ENCODE measurements at places on chromosomes 7 and 10.

DNA sequence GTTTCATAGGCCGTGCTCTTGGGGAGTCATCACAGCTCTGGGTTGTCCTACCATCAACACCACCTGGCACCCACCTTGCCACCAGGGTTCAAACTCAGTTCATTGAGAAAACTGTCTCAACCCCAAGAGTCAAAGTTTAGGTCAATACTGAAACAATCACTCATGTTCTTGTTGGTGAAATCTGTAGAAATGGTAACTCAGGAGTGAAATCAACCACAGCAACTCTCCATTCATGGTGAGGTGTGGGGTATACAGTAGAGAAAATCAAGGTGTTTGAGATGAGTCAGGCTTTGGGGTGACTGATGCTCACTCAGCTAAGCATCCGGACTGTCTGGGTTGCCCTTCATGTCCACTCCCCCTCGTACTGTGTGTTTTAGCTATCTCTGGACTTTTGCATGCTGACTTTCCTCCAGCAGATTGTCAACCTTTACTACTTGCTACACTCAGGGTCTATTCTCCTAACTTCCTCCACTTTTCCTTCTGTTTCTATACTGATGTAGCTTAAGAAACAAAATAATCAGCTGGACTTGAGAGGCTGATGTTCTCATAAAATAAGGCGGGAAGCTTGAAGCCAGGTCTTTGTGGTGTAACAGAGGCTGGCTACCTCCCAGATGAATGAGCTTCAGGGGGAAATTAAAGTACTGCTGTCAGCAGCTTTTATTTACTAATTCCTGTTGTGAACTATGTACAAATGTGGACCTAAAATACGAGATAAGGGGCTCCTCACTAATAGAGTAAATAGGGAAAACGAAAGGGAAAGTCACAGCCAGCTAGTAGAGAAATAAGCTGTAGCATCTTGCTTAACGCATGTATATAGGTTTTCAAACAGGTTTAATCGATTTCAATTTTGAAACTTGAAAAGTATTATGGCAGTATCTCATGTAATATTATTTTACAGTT, 173.6 kb upstream of the AKR1E2 start:
- DNase-seq: no peak

GRCh38 chr10:45532480-45532879, 140.1 kb downstream of the ZFAND4 start:
- peak; percentile 15 for DNase-seq

DNA sequence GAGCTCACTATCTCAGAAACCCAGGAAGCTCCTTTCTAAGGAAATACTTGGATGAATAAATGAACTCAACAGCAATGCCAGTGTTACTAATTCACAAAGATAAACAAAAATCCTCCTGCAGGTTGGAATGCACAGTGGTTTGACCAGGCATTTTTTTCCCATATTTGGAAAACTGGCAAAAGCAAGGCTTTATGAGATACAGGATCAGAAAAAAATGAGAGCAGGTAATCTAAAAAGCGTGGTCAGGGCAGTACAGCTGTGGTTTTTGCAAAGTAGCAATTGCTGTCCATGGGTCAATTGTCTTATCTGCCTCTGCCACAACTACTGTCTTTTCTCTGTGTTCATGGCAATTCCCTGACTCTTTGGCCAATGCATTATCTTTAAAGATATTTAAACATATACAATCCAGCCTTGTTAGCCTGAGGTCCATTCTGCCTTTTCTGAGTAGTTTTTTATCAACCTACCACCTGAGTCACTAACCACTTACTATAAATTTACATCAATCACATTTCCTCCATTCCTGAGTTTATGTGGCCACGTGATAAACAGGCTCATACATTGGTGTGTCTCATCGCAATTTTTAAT, 564.5 kb upstream of the IGFBP3 start:
- DNase-seq: peak; percentile 67

DNA sequence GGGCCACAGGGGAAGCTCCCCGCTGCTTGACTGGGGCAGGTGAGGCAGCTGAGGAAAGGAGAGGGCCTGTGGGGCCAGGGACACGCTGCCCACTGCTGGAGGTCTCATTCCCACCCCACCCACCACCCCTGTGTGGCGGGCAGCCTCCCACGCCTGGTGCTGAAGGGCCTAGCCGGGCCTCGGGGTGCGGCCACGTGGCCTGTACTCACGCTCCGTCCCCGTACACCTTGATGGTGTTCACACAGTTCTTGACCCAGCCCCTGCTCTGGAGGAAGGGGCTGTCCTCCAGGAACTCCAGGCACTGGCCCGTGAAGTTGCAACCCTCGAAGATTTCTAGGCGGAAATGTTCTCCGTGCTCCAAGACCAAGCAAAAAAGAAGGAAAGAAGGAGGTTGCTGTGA, 4.0 kb downstream of the CRYGN start:
- no peak for DNase-seq

- no peak for DNase-seq
These were observed 747.9 kb upstream of the GALNT17 start for GRCh38 chr7:70384024-70384423.

DNA sequence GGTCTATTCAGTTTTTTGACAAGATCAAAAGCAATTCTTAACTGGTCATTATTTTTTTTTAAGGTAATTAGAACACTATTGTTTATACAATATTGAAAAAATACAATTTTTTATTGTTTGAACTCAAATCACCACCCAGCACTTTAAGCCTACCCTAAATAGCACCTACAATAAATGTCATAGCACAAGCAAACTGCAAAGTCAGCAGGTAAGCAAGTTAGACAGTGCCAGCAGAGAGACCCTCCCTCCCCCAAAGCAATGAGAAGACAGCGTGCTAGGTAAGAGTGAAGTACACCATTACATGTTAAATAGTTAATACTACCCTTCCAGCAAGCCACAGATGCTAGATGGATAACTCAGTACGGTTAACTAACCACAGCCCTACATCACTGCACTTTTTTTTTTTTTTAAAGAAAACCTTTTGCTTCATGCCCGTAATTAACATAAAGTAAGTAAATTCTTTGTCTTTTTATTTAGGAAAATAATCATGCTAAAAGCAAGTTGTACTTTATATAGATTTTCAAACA, 120.0 kb downstream of the UBE2H start:
- DNase-seq: no peak

GRCh38 chr7:55050281-55050680, 31.5 kb downstream of the EGFR start:
- no peak for DNase-seq

GRCh38 chr7:124263232-124263827, 230.5 kb upstream of the TMEM229A start:
- DNase-seq: peak; percentile 44

- DNase-seq: no peak
These were observed 6.7 kb upstream of the PWWP2B start for GRCh38 chr10:132390170-132390920.

DNA sequence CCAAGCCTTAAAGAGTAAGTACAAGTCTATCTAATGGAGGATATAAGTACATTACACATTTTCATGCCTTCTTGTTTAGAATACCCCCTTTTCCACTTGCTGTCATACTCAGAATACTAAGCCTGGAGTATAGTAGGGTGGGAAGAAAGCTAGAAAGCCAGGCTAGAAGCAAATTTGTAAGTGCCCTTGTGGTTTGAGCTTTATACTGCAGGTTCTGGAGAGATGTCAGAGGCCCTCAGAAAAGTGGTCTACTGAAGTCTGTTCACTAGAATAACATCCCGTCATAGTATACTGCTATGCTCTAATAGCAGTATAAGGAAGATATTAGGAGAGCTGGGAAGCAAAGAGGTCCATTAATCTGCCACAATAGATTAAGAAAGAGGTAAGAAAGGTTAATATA, 62.7 kb downstream of the HPSE2 start:
- no peak for DNase-seq

GRCh38 chr10:44069573-44069972, 315.3 kb downstream of the CXCL12 start:
- no peak for DNase-seq

- DNase-seq: peak; percentile 44
These were observed 98.4 kb upstream of the HABP2 start for GRCh38 chr10:113454341-113455061.

- no peak for DNase-seq
These were observed 40.1 kb downstream of the TSPAN12 start for GRCh38 chr7:120817851-120818250.

DNA sequence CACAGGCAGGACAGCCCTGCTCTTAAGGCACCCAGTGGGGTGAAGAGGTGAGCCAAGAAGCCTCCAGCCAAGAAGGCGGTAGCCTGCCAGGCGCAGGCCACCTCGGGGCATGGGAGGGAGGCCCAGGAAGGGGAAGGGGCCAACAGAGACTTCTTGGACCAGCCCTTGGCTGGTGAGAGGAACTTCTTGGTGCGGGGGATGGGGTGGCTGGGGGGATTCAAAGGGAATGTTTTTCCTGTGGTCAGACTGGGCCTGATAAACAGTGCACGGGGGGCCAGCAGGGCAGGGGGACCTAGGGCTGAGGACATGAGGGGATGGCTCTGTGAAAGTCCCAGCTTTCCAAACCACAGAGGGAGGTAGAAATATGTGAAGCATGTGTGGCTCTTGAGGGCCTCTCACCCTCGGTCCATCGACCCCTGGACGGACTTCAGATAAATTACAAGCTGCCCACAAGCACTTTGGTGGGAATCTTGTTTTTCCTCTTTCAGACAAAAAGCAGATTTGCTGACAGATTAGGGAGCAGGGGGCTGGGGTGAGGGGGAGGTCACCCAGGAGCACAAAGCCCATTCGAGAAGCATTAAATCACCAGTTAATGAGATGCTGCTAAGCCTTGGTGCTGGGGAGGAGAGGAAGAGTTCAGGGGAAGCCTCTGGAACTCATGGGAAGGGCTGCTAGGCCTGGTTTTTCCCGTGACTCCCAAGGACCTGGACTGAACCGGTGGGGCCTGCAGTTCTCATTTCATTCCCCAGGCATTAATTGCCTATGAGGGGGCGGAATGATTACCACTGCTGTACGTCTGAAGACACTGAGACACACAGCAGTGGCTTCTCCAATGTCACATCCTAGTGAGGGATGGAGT, 11.3 kb downstream of the CRYGN start:
- peak; percentile 87 for DNase-seq

- peak; percentile 92 for DNase-seq
These were observed 26.7 kb upstream of the CD36 start for GRCh38 chr7:80611779-80612178.

DNA sequence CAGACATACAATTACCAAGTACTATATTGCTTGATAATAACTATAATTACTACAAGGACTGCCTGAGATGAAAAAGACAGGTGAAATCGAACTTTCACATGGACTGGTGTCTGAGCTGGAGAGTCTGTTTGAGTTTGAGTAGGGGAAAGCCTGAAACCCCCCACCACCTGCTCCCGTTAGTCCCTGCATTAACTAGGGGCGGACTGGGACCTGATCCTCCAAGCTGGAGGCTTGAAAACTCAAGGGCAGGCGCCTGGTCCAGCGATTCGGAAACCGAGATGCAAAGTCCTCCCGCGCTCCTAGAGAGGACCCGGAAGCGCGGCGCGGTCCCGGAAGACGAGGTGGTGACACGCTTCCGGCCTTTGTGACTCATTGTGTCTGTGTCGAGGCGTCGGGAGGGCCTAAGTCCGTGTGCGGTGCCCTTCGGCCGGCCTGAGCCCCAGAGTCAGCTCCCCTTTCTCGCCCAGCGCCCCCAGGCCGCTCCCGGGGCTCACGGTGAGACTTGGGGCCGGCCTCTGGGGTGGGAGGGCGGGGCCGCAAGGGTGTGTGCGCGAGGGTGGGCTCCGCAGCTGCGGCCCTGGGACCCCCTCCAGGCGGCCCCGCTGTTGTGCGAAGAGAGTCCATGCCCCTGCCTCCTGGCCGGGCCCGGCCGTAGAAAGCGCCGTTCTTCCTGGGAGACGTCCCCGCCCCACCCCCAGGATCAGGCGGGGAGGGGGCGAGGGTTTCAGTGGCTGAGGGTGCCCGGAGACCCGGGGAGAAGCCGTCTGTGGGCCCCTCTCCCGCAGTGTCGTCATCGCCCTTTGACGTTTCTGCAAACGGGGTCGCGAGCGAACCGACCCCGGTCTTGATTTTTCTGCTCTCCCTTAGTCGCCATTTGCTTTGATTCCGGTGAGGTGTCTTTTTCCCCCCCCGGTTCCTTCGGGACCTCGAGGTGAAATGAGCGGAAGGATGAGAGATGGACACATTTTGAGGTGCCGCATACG, at the start of gene ZKSCAN1:
ZKSCAN1 (plus strand) TSS at position 365 of the 983 bp plus-strand sequence. CDS start 7,911 bp downstream, outside the sequence.
- DNase-seq: peak; percentile 93

DNA sequence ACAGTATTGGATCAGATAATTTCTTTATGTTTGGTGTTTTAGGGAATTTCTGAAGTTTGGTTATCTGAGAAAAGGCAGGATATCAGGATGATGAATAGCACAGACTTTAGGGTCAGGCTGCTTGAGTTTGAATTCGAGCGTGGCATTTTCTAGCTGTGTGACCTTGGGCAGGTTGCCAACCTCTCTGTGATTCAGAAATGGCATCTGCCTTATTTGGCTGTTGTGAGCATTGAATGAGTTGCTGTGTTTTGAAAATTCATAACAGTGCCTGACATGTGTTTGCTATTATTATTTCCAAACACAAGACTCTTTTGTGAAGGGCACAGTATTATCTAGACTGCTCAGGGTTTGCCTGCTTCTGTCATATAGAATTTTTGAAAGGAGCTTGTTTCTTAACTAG, 66.9 kb downstream of the NXPH1 start:
- DNase-seq: no peak

- DNase-seq: no peak
These were observed 30.6 kb downstream of the CDCA7L start for GRCh38 chr7:21915140-21915539.

DNA sequence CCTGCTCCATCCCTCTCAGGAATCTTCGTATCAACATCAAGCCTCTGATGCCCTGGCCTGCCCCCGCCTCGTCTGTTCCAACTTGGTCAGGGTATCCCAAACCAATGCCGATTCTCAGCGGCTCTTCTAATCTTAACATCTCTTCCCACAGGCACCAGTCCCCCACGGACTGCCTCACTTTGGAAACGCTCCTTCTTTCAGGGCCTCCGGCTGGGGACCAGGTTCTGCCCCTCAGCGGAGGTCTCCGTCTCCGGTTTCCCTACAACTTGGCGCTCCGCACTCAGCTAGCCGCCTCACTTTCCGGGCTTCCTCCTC, 488 bp downstream of the ABCF2 start:
- no peak for DNase-seq
